Iris pigment epithelial cell (primary cell): ENCODE measurements at places on chromosomes 4 and X.

DNA sequence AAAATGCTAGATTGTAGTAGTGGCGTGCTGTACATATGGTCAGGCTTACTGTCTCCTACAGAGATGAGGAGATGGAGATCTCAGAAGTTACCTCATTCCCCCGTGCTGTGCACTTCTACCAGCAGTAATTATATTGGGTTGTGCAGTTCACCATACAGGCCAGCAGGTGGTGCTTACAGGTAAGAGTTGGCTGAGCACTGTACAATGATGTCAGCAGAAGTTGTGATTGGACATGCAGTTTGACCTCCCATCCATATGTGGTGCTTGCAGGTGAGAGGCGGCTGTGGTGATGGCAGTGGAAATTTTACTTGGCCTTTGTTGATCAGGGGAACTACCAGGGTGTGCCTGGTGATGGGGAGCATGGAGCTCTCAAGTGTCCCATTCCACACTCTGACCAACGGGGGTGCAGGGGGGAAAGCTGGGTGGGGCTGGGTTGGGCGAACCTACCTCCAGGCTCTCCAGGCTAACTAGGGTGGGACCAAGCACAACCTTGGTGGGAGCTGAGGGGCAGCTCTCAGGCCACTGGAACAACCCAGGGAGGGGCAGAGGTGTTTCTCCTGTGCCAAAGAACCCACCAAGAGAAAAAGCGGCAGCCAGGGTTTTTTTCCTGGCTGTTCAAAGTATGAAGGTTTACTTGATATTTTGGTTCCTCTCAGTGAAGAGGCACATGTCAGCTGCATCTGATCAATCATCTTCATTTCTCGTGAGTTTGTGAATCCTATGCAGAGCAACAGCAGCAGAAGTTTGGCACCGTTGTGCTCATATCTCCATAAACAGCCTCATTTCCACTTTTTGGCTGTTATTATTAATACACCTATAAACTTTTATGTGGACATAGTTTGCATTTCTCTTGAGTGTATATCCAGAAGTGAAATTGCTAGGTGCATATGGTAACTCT lies 73.8 kb upstream of the FREM3 start:
- peak; percentile 72 for DNase-seq

GRCh38 chrX:13014111-13015096 lies 30.0 kb downstream of the FAM9C start:
- DNase-seq, result peak; percentile 37

GRCh38 chr4:86247320-86247719 lies 112.5 kb downstream of the MAPK10 start:
- no peak for DNase-seq

DNA sequence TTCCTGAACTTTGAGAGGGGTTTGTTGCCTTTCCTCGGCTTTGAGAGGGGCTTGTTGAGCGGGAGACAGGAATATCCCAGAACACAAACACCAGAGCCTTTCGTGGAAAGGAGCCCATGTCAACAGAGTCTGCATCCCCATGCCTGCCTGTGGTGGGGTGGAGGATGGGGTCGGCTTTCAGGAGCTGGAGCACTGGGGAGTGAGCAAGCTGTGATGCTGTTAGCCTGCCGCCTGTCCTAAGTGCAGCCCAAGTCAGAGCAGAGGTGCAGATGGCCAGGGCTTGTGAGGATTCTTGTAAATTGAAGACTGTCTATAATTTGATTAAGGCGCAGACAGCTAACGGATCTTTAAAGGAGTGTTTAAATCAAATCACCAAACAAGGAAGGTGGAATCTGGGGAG lies 103.3 kb upstream of the ANK2 start:
- no peak for DNase-seq

DNA sequence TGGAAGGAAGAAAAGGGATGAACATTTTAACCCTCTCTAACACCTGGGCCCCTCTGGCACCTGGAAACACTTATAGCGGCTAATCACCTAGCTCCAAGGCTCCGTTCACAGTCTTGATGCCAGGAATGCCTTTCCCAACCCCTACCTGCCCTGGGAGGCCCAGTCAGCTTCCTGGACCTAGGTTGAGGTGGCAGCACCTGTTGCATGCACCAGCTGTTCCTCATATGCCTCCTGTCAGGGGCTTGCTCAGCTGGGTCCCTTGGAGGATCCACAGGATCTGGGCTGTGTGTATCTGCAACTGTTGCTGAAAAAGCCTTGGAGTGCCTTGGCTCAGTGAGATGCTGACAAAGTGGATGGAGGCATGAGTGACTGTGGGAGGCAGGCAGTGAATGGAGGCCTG lies 4.4 kb downstream of the CFP start:
- no peak for DNase-seq

- peak; percentile 61 for DNase-seq
These were observed 30.7 kb downstream of the EREG start for GRCh38 chr4:74395633-74396032.

DNA sequence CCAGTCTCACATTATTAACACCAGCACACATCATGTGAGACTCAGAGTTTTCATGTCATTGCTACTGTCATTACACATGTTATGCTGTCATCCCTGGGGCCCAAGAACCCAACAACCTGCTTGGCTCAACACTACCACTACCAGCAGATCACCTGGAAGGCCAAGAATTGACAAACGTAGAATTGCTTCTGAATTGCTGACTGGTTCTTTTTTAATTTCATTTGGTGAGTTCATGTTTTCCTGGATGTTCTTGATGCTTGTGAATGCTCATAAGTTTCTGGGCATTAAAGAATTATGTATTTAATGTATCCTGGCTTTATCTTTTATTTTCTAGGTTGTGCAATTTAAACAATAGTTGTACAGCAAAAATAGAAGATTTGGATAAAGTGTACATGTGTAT lies 40.2 kb downstream of the ACTRT1 start:
- no peak for DNase-seq

DNA sequence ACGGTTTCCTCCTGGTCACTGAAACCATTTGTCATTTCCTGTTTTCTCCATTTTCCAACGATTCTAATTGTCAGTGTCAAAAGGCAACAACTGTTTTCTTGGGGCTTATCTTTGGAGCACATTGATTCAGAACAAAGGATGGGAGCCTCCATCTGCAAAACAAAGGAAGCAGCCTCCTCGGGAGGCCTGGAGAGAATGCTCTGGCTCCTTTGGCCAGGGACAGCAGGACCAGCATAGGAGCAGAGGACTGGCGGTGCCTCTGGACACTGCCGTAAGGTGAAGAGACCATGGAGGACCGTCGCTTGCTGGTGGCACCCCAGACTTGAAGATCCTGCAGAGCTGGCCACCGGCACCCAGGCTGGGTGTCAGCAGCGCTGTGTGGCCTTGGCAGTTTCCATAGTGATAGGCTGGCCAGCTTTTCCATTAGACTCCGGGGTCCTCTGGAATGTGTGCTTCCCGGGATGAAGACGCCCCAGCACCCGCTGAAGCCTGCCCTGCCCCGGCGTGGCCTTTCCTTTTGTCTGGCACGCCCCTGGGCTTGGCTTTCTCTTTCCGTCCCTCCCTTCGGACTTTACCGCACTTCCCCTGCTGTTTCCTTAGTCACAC lies 61.1 kb upstream of the MTM1 start:
- DNase-seq, result no peak

GRCh38 chr4:123217664-123218063 lies 178.9 kb upstream of the SPRY1 start:
- no peak for DNase-seq

DNA sequence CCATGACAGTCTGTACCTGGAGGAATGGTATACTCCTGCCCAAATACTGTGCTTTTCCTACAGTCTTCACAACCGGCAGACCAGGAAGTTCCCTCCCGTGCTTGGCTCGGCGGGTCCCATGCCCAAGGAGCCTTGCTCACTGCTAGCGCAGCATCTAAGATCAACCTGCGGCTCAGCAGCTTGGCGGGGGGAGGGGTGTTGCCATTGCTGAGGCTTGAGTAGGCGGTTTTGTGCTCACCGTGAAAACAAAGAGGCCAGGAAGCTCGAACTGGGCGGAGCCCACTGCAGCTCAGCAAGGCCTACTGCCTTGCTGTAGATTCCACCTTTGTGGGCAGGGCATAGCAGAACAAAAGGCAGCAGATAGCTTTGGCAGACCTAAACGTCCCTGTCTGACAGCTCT lies 152.7 kb downstream of the TEX11 start:
- no peak for DNase-seq

DNA sequence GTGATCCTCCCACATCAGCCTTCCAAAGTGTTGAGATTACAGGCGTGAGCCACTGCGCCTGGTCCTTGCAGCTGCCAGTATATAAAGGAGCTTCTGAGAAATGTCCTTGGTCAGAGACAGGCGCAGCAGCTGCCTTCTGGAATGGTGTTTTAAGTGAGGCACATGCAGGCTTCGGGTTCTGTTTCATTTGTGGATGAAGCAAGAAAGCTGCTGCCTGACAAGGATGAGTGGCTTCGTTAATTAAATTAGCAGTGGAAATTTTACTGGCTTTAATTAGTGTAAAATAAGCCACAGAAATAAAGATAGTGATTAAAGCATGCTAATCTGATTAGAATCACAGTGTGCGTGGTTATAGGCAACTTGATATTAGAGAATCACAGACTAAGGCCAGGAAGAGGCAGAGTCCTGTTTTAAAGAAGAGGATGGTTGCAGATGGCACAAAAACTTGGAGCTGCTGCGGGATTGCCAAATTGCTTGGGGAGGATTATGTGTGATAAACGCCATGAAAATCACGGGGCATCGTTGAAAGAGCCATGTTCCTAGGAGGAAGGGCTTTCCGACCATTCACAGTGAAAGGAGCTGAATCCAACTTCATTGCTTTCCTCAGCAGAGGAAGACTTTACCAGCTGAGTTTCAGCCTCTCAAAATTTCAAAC lies 348.4 kb upstream of the FAT1 start:
- no peak for DNase-seq

DNA sequence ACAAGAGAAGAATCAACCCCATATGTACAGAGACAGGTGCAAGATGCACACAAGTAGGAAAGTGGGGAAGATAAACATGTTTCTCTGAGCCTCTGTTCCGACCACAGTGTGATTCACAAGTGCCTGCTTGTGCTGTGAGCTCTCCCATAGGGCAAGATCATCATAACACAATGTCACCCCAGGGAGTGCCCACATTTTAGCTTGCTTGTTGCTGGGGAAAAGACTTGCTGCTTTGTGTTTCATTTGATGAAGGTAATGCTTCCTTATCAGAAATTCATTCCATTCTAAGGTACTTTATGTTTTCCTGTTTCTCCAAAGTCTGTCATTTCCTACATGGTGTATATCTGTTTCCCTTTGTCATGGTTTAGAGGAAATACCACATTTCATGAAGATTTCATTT lies 304.5 kb upstream of the DIPK2B start:
- DNase-seq, result peak; percentile 88

DNA sequence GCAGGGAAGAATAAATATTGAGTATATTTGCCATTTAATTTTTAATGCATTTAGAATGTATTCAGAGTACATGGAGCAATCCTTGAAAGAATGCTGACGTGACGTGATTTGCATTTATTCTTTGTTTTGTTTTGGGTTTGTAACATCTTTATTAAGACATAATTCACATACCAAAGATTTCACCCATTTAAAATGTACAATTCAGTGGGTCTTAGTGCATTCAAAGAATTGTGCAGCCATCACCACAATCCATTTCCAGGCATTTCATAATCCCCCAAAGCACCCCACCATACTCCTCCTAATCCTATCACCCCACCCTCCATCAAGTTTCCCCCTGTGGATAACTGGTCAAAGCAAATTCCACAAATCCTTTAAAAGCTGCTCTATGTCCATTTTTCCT lies 87.4 kb downstream of the FAM9B start:
- no peak for DNase-seq

- DNase-seq, result peak; percentile 48
These were observed 80.8 kb upstream of the BMPR1B start for GRCh38 chr4:94676970-94677369.

DNA sequence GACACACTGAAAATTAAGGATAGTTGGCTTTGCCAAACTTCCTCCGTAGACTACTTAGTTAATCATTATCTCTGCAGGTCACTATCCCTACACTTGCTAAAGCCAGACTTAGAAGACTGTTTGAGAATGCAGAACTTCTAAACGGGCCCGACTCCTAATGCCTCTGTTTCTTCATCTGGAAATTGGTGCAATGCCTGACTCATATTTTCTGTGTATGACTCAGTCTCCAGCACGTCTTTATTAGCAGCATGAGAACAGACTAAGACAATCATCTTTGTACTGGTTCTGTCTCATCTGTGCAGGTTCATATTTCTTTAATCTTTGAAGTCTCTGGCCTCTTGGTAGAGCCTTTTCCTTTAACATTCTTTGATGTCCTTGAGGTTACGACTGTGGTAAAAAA lies 411.9 kb upstream of the ACTRT1 start:
- DNase-seq, result peak; percentile 42

DNA sequence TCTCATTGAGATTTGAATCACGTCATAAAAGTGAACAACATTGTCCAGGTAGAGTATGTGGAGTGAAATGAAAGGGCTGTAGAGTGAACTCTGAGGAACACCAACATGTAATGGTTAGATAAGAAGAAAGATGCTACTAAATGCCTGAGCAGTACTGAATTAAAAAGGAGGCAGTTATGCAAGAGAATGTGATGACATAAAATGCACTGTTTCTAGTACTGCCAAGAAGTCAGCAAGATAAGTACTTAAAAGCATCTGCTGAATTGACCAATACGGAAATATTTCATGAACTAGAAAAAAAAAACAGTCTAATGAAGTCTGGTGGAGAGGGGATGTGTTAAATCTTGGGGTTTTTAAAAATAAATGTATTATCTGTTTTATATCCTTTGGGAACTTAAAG lies 583.8 kb upstream of the GALNT7 start:
- no peak for DNase-seq

GRCh38 chr4:184328022-184328736 lies 110.5 kb upstream of the ENPP6 start:
- peak; percentile 44 for DNase-seq

- no peak for DNase-seq
These were observed 46.8 kb downstream of the CLCN4 start for GRCh38 chrX:10203617-10204016.

DNA sequence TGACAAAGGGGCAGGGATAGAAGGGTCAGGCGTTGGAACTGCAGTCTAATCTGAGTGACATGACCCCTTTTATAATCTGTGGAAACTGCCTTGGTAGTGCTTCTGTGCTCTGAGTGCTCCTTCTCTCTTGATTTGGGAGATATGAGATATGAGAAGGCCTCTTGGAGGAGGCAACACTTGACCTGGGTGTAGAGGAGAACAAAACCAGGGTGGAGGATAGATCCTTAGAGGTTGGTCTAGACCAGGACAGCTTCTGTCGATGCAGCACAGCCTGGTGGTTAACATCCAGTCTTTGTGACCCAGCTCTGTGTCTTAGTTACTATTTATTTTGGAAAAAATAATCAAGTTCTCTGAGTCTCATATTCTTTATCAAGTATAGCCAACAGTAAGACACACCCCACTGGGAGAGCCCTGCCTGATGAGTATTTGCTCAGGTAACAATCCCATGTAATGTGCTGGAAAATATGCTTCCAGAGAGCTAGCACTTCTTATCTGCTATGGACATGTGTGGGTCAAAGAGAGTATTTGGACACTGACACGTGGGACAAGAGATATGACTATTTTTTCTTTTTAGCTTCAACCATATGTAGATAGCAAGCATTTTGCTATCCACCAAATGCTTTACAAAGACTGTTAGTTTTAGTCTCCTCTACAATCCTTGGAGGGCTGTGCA lies 9.1 kb downstream of the USP51 start:
- no peak for DNase-seq
